ENCODE measurements at places on chromosomes 1 and 21. TPM values are rescaled to one million over a fixed set of nuclear protein-coding genes. Genes with fewer than 3 reads are reported as not detected.

DNA sequence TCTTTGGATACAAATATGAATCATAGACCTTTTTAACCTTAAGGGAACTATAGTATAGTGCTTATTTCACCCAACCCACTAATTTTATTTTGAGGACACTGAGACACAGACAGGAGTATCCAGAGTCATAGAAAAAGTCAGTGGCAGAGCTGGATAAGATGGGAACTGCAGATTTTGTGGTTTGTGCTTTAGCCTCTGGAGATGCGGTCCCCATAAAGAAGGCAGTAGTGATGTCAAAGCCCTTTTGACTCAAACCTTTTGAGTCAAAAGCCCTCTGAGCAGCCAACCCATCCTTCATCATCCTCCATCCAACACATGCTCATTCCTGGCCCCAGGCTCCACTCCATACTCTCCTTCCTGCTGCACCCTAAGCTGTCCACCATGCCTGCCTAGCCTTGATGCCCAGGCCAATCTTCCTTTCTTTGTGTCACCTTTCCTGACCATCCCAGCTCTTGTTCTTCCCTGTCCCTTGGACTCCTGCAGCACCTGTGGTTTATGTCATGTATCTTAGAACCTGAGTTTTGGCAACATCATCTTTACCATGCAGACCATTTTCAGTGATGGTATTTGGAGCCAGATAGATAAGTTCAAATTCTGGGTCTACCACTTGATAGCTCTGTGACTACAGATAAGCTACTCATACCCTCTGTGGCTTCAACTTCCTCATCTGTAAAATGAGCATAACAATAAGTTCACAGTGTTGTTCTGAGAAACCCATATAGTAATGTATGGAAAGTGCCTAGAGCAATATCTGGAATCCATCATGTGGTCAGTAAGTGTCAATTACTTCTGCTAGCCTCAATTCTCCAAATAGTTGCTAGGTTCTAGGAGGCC, 20.1 kb downstream of the SLAMF1 start:
- no peak for DNase-seq

- no peak for DNase-seq
These were observed 72.4 kb downstream of the ZNF281 start for GRCh38 chr1:200337410-200337809.

The HCRTR1 gene
- 0.14 TPM for total RNA-seq

The MAN1C1 gene
- total RNA-seq = 3.9 TPM

- DNase-seq = no peak
These were observed 3.6 kb downstream of the PSEN2 start for GRCh38 chr1:226873771-226874578.

- no peak for DNase-seq
These were observed 13.9 kb upstream of the BCAR3 start for GRCh38 chr1:93695411-93696005.

All from pancreas (tissue), 10 donors.